ENCODE measurements at places on chromosomes 2 and 18.

DNA sequence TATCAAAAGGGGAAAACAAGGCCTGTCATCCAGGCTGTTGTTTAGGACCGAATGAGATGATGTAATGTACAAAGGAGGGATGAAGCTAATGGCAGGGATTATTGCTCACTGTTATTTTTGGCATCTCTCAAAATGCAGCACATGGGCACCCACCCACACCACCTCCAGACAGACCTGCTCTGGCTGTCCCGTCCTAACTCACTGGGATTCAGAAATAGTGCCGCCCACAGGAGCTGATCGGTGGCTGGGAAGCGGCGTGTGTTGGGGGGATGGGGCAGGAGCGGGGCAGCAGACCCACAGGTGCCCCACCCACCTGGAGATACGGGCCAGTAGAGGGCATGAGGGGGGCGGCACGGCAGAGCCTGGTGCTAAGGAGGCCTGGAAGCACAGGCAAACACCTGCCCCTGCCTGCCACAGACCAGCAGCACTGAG is 52.2 kb downstream of the CRACDL start:
- no peak for DNase-seq

- DNase-seq = no peak
Observed at GRCh38 chr2:63871864-63872263, 30.2 kb downstream of the UGP2 start.

DNA sequence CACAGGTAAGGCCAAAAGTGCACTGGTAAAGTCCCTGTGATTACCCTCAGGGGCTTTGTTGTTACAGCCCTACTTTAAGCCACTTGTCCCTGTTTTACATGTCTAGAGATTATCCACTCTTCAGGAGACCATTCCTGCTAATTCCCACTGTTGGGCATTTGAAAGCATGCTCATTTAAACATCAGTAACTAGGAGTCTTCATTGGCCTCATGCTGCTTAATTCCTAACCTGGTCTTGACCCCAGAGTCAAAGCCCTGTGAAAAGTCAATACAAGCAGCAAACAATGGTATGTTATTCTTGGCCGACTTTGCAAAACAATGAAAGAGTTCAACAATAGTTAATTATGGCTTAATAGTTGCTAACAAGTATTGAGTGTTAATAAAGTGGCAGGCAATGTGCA is 23.2 kb downstream of the AFF3 start:
- DNase-seq = no peak

GRCh38 chr2:102615620-102616436 is 3.5 kb upstream of the SLC9A2 start:
- no peak for DNase-seq

- DNase-seq = no peak
Observed at GRCh38 chr2:240630771-240631547, 5.7 kb downstream of the GPR35 start.

GRCh38 chr2:61357681-61358080 is 113.2 kb downstream of the USP34 start:
- DNase-seq = no peak

- DNase-seq = peak; percentile 42
Observed at GRCh38 chr2:157468931-157469708, 25.2 kb upstream of the CYTIP start.

GRCh38 chr2:15695582-15696330 is 104.1 kb downstream of the DDX1 start:
- no peak for DNase-seq

DNA sequence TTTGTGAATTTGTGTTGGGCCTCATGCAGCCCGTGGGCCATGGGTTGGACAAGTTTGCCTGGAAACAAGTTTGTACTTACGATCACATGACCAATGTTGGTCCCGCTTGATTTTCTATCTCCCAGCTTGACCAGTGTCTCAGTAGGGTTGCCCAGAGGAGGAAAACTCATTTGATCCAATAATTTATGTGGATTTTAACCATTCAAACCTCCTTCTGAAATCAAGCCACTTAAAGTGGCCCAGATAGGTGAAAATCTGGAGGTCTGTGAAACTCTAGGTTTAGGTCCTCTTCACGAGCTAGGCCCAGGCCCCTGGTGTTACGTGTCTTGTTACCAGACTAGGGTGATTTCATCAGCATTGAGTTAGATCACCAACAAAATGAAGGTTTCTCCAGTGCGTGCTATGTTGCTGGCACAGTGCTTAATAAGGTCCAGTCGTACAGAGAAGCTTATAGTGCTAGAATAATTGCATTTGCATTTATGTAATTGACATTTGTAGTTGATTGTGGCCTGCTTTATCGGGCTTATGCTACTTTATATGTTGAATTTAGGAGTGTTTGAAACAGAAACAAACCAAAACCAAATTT is 4.4 kb downstream of the ACTR2 start:
- no peak for DNase-seq

DNA sequence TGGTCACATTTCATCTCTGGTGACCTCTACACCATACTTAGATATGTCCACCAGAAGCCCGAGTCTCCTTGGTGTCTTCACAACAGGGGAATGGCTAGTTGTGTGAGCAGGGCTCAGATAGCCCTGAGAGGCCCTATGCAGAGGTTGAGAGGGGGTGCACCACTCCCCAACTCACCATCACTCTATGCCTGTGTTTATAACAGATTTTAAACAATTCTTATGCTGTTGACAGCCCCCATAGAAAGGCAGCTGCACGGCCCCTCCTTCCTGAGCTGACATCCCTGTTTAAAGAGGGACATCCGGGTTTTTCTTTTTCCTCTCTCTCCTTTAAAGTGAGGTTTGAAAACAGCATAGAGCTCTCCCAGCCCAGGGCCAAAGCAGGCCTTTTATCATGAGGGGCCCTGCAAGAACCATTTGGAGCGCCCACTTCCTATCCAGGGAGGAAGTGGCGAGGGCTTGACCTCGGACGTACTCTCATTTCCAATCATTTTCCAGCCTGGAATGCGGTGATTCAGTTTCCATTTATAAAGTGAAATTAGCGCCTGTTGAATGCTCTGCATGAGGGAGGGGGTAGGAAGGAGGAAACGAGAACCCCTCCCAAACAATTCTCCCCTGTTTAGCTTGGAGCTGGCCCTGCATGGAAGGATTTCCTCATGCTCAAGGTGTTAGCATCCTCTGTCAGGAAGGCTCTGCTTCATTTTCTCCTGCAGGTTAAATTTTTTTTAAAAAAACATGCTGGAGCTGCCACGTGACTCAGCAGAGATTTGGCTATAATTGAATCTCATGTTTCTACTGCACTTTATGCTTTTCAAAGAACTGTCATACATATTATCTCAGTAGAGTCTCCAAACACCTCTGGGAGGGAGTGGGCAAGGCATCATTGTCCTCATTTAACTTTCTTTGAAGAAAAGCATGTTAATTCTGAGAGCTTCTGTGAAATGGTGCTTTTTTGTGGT is 117.5 kb downstream of the DDX1 start:
- DNase-seq = no peak

- no peak for DNase-seq
Observed at GRCh38 chr2:239596253-239596652, 195.4 kb upstream of the HDAC4 start.

- DNase-seq = no peak
Observed at GRCh38 chr2:64672708-64673107, 19.0 kb upstream of the SERTAD2 start.

- no peak for DNase-seq
Observed at GRCh38 chr2:196459539-196459938, 180.0 kb upstream of the CCDC150 start.

DNA sequence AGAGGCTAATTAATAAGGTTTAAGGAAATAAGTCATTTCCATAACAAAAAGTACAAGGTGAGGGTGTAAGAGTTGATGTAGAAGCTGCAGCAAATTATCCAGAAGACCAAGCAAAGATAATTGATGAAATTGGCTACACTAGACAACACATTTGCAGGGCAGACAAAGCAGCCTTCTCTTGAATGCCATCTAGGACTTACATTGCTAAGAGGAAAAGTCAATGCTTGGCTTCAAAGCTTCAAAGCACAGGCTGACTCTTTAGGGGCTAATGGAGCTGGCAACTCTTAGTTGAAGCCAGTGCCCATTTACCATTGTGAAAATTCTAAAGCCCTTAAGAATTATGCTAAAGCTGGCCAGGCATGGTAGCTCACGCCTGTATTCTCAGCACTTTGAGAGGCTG is 728.6 kb upstream of the KLHL29 start:
- DNase-seq = no peak

- no peak for DNase-seq
Observed at GRCh38 chr2:71882949-71883472, 264.7 kb downstream of the CYP26B1 start.

DNA sequence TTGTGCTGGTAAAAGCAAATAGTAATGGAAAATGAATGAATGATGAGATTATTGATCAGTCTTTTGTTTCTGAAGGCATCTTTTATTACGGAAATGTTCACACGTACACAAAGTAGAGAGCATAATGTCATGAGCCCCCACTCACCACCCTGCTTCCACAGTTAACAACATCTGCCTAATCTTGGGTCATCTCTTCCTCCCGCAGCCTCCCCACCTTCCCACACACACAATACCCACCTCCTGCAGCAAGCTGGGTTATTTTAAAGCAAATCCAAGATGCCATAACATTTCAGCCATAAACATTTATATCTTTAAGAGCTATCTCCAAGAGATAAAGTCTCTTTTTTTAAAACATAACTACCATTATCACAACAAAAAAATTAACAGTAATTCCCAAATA is 36.3 kb downstream of the CYP27C1 start:
- no peak for DNase-seq

DNA sequence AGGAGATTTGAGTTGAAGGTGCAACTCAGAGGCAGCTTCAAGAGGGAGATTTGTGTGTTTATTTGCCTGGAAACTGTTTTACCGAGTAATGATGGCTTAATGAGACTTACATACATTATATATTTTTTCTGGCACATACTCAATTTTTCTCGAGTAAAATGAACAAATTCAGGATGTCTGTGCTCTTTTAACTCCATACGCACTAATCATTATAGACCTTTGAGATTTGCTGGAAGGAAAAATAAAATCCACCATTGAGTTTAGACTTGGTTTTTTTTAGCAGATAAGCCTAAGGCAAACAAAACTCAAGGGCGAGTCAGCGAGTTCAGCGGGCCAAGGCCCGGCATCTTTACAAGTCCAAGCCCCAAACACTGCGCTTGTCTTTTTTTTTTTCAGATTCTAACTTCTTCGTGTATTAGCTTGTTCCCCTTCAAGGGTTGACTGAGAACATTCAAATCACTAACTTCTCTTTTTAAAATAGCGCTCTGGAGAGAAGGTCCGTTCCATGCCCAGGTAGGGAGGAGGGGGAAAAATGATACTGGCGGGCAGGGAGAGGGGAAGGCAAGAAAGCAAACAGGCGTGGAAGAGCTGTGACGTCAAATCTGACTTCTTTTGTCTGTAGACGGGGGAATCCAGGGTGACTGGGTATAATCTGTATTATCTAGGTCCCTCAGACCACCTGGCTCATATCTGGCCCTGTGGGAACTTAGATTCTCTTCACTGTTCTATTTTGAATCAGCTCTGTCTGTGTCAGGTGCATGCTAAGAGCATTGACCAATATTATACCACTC is 72.7 kb upstream of the MAP3K20 start:
- no peak for DNase-seq

- no peak for DNase-seq
Observed at GRCh38 chr2:74206180-74206688, 7.8 kb downstream of the MTHFD2 start.

GRCh38 chr18:2459886-2460285 is 111.4 kb downstream of the METTL4 start:
- DNase-seq = no peak

GRCh38 chr2:208320686-208321085 is 54.6 kb downstream of the PIKFYVE start:
- DNase-seq = no peak

DNA sequence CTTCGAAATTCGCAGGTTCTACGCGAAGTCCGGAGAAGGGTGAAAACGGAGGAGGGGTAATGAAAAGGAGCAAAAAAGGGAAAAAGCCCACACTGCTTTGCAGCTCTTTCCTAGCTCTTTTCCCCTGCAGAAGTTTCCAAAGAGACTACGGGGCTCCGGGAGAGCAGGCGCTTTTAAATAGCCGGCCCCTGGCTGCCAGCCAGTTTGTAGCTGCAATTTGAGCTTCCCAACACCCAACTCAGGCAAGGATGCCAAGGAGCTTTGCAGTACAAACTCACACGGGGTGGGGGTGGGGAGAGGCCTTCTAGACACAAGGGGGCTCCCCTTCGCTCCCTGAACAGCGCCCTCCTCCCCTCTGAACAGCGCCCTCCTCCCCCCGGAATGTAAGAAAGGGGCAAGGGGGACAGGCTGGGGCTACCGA is at the start of gene IGFBP5:
Gene IGFBP5, minus strand, starts transcription at position 149 of the 421 bp plus-strand sequence. CDS start 774 bp downstream, outside the sequence.
- DNase-seq = no peak

GRCh38 chr18:63106727-63107126 is 212.8 kb downstream of the BCL2 start:
- DNase-seq = no peak

DNA sequence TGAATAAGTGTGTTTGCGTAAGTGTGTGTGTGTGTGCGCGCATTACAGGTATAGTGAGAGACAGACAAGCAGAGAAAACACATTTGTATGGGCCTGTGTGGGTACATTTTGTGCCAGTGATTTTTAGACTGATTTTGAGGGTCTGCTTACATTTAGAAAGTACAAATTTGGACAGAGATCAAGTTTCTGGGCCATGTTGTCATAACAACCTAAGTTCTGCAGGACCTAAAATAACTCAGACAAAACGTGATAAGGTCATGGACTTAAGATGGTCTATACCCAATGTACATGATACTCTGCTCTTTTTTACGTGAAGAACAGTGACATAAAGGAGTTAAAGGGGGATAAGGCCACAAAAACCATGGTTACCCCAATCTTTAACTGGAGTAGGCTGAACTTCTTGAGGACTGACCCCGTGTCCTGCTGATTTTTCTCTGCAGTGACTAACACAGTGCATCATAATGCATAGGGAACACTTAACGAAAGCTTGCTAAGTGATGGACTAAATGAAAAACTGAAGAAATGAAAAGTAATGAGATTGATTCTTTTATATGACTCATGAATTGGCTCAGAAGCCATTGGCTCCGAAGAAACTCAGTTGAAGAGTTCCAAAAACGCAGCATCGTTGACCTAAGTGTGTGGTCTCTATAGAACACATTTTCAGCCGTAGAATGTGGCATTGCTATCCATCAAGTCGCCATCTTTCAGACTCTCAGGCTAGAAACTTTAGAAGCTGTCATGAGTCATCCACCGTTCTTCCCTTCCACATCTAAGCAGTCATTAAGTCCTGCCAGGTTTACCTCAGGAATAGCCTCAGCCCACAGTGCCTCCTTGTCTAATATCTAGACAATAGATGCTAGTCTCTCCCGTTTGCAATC is 61.6 kb upstream of the NCOA1 start:
- no peak for DNase-seq

- no peak for DNase-seq
Observed at GRCh38 chr2:171972329-171972982, 27.3 kb upstream of the METAP1D start.

DNA sequence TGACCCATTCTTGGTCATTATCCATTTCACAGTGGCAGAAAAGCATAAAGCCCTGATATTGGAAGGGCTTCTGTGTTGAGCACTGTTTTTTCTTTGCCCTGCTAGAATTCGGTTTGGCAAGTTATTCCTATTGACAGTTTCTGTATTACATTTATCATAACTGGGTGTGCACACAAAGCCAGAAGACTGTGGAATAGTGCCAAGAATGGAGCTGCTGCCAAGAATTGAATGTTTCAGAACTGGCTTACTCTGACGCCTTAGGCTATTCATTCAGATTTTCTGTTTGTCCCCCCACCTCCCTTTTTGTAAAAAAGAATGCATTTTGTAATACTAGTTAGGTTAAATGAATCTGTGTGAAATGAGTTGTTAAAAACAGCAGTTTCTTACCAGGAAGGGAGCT is 12.7 kb downstream of the KDM3A start:
- no peak for DNase-seq

GRCh38 chr2:75276093-75277029 is 77.0 kb upstream of the TACR1 start:
- DNase-seq = no peak
